ENCODE measurements at places on chromosomes 7 and 10. TPM values are rescaled to one million over a fixed set of nuclear protein-coding genes. Genes with fewer than 3 reads are reported as not detected.
A peak's percentile ranks its signal among the peaks of the same experiment; 100 is the strongest.

- peak; percentile 17 for DNase-seq
These were observed 134.8 kb upstream of the KIF5B start for GRCh38 chr10:32190890-32191491.

DNA sequence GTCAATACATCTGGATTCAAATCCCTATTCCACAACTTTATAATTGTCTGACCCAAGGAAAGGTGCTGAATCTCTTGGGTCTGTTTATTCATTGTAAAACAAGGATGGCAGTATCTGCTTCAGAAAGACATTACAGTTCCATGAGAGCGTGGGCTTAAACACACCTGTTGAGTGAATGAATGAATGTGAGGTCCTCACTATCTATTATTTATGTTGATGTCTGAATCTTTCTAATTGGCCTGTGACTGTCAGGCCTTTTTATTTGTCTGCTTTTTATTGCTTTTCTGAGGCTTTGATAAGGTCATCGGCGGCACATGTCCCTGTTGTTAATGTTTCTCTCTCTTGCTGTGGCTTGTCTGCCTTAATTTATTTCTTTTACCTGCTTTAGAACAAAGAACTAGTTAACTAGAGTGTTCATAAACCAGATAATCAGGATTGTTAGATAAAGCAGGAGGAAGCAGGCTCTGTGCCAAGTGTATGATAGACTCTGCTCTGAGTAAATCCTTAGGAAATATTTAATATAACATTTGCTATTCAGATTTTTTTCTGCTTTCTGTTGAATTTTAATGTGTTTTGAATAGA is 42.3 kb upstream of the CYCS start:
- DNase-seq = no peak

- no peak for DNase-seq
These were observed 664.9 kb downstream of the SUGCT start for GRCh38 chr7:40799493-40800403.

- no peak for DNase-seq
These were observed 36.0 kb downstream of the SFMBT2 start for GRCh38 chr10:7374795-7375194.

The PHF14 gene
- total RNA-seq = 41.3 TPM

DNA sequence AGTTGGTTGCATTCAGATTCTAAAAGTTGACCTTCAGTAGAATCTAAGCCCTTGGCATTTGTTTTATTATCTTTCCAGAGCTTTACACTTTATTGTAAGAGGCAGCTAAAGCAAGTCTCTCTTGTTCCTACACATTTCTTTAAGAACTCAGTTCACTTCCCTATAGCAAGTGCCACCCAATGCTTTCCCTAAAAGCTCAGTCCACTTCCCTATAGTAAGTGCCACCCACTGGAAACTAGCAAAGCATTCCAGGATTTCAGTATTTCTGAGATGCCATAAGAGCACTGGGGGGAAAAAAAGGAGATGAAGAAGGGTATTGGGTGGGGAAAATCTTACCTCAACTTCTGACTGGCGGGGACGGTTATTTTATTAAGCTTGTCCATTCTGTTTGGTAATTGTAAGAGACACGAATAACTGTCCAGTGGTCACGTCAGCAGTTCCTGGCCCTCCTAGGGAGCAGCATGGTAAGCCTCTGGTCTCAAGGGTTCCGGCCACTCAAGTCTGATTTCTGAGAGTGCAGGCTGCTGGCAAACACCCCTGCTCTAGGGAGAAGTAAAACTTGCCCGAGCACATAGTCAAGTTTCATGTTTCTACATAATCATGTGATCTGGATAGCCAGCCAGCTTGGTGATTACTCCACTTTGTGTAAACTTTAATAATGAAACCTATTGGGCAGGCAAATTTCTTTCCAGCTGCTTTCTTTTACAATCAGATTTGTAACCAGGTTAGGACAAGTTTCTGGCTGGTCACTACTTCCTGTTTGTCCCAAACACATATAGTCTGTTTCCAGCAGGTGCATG is at the start of gene BLNK:
Gene BLNK, minus strand, starts transcription at position 554 of the 800 bp plus-strand sequence. Its CDS starts 171 bp downstream, at position 383.
- DNase-seq = no peak

GRCh38 chr7:3722396-3722922 is 421.4 kb downstream of the SDK1 start:
- DNase-seq = peak; percentile 36

DNA sequence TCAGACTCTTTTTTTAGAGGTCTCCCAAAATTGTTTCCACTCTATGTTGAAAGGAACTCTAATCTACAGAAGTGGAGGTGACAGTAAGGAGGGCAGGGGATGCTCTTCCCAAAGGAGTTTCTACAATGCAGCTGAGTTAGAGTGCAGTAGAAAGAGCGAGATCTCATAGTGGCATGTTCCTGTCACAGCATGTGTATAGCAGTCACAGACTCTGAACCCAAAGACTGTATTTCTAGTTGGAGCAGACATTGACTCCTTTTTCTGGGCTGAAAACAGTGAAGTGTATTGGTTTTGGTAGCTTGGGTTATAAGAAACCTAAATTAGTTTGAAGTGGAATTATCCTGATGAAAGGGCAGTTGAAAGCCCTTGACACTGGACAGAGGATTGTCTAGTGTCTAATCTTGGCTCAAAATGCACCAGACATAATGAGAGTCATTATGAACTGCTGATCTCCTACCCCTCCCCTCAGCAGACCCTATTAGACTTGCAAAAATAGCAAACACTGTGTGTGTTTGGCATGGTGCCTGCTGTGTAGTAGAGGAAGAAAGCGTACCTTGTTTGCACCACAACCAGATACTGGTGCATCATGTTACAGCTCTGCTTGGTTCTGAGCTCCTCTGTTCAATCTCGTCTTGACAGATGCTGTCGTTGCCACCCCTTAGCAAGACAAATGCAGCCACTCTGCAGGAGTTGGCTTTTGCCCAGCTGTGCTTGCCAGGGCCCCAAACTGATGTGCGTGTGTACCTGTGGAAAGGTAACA is 336.0 kb downstream of the AUTS2 start:
- DNase-seq = no peak

Data from naive thymus-derived CD4-positive, alpha-beta T cell (primary cell).